ENCODE measurements at places on chromosomes 2 and 18. TPM values are rescaled to one million over a fixed set of nuclear protein-coding genes. Genes with fewer than 3 reads are reported as not detected.

Gene TMEM247
- total RNA-seq: not detected

Gene REG3G
- total RNA-seq: not detected

Gene NT5C1B
- not detected for total RNA-seq

Gene GDF7
- total RNA-seq: 0.09 TPM

Gene RAPGEF4
- total RNA-seq: 0.19 TPM

Gene IFT172
- total RNA-seq: 8.7 TPM

Gene DLGAP1
- 0.01 TPM for total RNA-seq

Gene ASXL3
- not detected for total RNA-seq

Gene ING5
- total RNA-seq: 25.8 TPM

Gene ITPRIPL1
- total RNA-seq: not detected

Gene LONRF2
- 1.7 TPM for total RNA-seq

Gene DHRS9
- 3.3 TPM for total RNA-seq

Gene SNED1
- total RNA-seq: 1.1 TPM

Gene MPPE1
- 18.3 TPM for total RNA-seq

Gene ARL5A
- total RNA-seq: 20.4 TPM

Gene IL37
- not detected for total RNA-seq

Gene ELAC1
- total RNA-seq: 5.8 TPM

Gene CNDP1
- total RNA-seq: not detected

Gene LCT
- 0.03 TPM for total RNA-seq

Gene SCYGR3
- total RNA-seq: not detected

Gene C2orf78
- not detected for total RNA-seq

Gene GAD1
- 0.34 TPM for total RNA-seq

Gene TEX44
- total RNA-seq: not detected

Gene METAP1D
- total RNA-seq: 2.4 TPM

Gene PXDN
- total RNA-seq: 11.5 TPM

Gene TMEM163
- 0.10 TPM for total RNA-seq

Gene DNAJC5G
- not detected for total RNA-seq

Gene SLC4A1AP
- total RNA-seq: 29.3 TPM

Gene CCDC141
- not detected for total RNA-seq

Gene FOXI3
- 0.06 TPM for total RNA-seq

Gene SULT1C4
- not detected for total RNA-seq

Gene HOXD8
- total RNA-seq: 6.2 TPM

Gene CASP10
- 2.4 TPM for total RNA-seq

Gene CPO
- total RNA-seq: 0.05 TPM

Gene EPHA4
- 0.68 TPM for total RNA-seq

Gene ZNF516
- total RNA-seq: 4.3 TPM

Gene LIMS2
- total RNA-seq: 10.2 TPM

Gene CLK1
- 32.5 TPM for total RNA-seq

Gene SPAG16
- total RNA-seq: 11.8 TPM

Gene TPO
- total RNA-seq: 0.15 TPM

Gene STK25
- total RNA-seq: 112 TPM

All from A549 treated with AZD2906 at 1 μM for 4 hours (cell line).